ENCODE measurements at places on chromosomes 5 and 9.

DNA sequence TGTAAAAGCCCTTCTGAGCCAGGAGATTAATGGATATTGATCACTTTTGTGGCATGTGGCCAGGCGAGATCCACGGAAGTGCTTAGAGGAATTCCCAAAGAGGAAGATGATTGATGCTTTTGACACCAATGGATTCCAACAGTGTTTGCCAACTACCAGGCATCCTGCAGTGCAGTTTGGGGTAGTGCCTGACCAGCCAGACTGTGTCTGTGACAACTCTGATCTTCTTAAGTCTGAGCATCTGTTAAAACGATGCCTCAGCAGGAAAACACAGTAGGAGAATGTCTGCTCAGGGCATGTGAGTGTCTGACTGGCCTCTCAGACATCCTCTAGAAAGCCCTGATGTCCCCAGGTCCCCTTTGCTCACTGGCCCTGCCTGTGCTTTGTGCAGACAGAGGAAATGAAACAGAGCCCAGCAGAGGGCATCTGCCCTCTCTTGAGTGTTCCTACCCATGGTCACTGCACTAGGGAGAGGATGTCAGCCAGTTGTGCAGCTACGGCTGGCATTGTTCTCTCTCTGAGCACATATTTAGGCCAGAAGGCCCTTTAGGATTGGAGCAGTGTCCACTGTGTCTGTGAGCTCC is 57.0 kb downstream of the TRPC7 start:
- DNase-seq = no peak

GRCh38 chr5:171342362-171343111 is 33.5 kb downstream of the TLX3 start:
- DNase-seq = peak; percentile 63

GRCh38 chr9:23717505-23717904 is 108.5 kb downstream of the ELAVL2 start:
- DNase-seq = peak; percentile 51

DNA sequence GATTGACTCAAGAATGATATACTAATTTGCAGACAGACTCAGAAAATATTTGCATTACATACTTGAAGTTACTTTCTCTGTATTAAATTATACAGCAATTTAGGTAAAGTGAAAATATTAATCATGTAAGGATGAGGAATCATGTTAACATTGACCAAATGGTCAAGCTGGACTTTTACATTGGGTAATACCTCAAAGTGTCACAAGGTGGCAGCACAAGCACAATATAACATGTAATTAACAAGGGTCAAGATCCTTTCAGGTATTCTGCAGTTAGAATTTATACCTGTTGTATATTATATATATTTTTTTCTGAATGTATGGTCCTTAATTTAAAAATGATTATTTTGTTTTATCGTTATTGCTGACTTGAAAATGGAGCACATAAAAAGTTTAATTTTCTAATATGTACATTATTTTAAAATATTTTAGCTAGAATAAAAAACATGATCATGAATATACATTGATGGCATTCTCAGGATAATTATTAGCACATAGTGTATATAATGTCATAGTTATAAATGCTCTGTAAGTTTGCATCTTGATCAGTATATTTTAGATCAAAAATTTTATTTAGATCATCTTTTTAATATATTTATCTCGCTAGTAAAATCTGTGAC is 8.6 kb downstream of the HAPLN1 start:
- peak; percentile 36 for DNase-seq

- DNase-seq = no peak
Measured at GRCh38 chr5:27208051-27208450, 169.7 kb upstream of the CDH9 start.

DNA sequence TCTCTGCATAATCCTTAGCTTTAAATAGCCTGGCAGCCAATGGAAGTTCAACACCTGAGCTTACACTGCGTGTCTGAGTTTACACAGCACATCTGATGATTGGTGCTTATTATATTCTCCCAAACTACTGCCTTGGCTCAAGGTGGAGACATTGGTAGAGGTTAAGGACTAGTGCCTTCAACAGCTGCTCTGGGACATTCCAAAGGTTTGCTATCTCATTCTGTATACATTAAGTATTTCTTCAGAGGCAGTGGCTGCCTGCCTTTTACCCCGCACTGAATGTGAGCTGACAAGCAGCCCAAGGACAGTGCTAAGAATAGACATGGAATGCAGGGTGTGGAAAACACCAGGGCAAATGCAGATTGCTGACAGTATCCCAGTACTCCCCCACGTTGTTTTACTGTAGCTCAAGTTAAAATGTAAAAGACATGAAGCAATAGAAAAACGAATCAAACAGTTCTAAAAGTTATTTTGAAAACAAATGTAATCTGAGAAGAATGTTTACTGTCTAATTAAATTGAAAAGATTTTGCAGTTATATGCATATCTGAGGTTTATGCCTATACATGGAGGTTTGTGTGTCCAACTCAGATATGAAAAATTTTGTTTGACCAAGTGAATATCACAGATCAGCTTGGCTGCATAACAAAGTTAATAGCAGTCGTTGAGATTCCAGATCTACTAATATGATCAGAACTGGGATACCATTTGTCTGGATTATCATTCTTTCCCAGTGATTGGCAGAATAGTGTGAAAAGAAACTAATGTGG is 1.8 kb downstream of the HSPB3 start:
- DNase-seq = no peak

- no peak for DNase-seq
Measured at GRCh38 chr5:102411-103043, 10.6 kb downstream of the PLEKHG4B start.

DNA sequence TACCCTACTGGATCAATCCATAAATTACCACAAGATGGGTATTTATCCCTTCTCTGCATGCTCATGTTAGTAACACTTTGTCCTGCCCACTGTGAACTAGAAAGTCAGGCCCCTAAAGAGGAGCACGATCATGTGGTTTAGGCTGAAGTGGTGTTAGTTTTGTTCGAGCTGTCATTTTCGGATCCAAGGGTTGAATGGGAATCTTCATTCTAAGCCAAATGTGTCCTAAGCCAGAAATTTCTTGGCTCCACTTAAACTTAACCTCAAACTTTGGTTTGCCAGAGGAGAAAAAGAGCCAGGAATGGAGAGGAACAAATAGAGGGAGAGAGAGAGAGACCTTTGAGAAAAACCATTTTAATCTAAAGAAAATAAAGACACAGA is 837.7 kb upstream of the ZNF608 start:
- DNase-seq = no peak

DNA sequence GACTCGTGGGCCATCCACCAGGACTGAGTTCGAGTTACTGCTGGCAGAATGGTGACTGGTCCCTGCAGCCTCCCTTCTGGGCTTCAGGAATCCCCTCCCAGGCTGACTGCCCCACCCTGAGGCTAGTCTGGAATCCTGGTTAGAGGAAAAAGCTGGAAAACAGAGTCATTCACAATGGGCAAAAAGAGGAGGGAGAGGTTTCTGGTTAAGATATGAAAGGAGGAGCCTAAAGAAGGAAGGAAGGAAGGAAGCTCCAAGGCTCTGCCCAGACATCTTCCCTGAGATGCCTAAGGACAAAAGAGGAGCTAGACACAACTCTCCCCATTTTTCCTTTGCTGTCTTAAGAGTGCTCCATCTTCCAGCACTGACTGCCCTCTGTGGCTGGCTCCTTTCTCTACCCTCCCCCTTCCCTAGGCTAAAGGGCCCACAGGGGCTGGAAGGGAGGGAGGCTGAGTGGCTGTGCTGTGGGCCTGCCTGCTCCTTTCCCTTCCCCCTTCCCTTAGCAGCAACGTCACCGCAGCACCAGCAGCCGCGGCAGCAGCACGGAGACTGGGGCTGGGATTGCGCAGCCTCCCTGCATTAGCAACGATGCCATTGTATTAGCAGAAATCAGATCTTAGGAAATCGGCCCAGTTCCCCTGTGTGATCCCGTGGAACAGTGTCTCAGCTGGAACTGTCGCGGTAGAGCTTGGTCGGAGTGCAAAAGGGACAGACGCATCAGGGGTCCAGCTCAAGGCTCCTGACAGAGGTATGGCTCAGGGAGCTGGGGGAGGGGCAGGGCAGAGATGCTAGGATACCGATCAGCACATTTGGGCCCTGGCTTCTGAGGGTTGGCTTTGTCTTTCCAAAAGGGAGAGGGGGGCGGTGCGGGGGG is 48.7 kb downstream of the RUSC2 start:
- DNase-seq = no peak

- DNase-seq = no peak
Measured at GRCh38 chr5:143402017-143402552, 1.4 kb downstream of the NR3C1 start.

DNA sequence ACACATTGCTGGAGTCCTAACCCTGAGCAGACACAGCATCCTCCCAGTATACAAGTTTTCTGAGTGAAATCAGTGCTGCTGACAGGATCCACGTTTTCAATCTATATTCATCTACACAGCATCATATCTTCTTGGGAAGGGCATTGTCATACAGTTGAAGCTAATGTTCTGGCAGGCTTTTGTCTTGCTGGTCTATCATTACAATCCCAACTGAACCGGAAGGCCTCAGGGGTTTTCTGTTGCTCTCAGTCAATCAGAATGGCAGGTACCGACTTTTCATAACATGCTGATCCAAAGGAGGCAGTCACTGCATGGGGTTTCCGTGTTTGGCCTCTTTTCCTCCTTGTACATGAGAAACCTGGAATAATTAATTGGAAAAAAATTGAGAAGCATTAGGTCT is 2118.8 kb upstream of the WWC1 start:
- no peak for DNase-seq

DNA sequence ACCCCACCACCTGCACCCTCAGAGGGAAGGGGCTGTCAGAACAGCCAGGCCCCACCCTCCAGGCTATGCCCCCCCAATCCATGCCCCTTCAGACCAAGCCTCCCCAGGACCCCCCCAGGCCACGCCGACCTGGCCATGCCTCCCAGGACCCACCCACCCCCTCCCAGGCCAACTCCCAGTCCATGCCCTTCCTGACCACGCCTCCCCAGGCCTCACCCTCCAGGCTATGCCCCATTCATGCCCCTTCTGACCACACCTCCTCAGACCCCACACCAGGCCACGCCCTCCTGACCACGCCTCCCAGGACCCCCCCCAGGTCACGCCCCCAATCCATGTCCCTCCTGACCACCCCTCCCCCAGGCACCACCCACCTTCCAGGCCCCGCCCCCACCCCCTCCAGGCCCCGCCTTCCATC is 27.6 kb downstream of the TPPP start:
- no peak for DNase-seq

GRCh38 chr5:80229902-80230255 is 26.0 kb downstream of the SERINC5 start:
- no peak for DNase-seq

- peak; percentile 64 for DNase-seq
Measured at GRCh38 chr9:72675586-72675985, 154.2 kb downstream of the TMC1 start.

- no peak for DNase-seq
Measured at GRCh38 chr9:24932785-24933184, 387.1 kb upstream of the IZUMO3 start.

DNA sequence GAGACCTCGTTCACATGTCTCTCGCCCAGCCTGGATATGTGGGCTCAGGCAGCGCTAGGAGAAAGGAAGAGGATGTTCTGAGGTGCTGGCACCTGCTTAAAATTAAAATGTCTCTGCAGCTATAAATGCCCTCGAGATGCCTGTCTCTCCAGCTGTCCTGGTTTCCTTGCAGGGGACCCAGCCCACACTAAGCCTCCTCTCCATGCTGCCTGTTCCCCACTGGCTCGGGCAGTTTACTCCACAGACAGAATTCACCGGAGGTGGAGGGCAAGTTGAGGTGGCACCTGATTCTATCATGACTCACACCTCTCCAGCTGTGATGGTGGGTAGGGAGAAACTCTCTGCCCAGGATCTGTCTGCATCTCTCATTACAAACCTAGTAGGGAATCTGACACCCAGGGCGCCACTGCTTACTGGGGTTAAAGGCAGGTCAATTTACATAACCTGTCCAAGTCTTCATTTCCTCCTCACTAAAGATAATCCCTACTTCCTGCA is 420.9 kb downstream of the SPOCK1 start:
- no peak for DNase-seq

- no peak for DNase-seq
Measured at GRCh38 chr5:80866371-80866770, 93.8 kb upstream of the RASGRF2 start.

- no peak for DNase-seq
Measured at GRCh38 chr9:326667-327066, 112.0 kb downstream of the DOCK8 start.

- peak; percentile 44 for DNase-seq
Measured at GRCh38 chr9:87725900-87726709, at the start of gene CTSL. Gene CTSL (plus strand): TSS chr9:87726119. CDS start chr9:87727604, 1,485 bp downstream.

- DNase-seq = peak; percentile 69
Measured at GRCh38 chr5:163580516-163580915, 75.1 kb downstream of the MAT2B start.

- no peak for DNase-seq
Measured at GRCh38 chr5:371811-372555, 50.5 kb downstream of the AHRR start.

- no peak for DNase-seq
Measured at GRCh38 chr5:55568654-55569512, 34.1 kb upstream of the PLPP1 start.

GRCh38 chr5:135458921-135459331 is 6.8 kb upstream of the TIFAB start:
- DNase-seq = no peak

GRCh38 chr9:119588874-119589744 is 219.9 kb upstream of the BRINP1 start:
- peak; percentile 38 for DNase-seq

- DNase-seq = peak; percentile 27
Measured at GRCh38 chr5:174425271-174425963, 299.0 kb upstream of the MSX2 start.

- DNase-seq = no peak
Measured at GRCh38 chr9:80492221-80492620, 920.5 kb downstream of the TLE4 start.

- DNase-seq = peak; percentile 41
Measured at GRCh38 chr9:97411789-97412625, at the start of gene TDRD7. Gene TDRD7 (plus strand): TSS chr9:97412096. CDS start chr9:97428466, 16,370 bp downstream.

DNA sequence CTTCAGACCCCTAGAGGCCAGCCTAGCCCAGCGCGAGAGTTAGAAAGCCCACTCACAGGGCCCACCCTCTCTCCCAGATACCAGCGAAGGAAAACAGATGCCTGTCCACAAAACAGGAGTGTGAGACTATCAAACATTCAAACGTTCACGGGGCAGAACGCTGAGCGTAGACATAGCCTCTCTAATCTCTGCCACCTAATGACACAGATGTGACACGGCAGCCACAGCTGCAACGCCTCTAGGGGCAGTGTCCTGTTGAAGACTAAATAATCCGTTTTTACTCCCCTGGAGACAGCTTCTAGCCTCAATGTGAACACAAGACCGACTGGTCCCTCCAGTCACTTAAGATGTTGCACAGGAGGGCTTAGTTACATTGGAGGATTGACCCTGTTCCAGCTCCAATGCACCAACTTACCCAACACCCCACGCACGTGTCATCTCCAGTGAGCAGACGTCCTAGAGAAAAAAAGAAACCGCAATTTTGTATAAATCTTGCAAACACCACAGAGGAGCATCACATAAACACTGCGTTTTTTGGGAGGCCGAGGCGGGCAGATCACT is 14.3 kb downstream of the DIPK1B start:
- DNase-seq = no peak

DNA sequence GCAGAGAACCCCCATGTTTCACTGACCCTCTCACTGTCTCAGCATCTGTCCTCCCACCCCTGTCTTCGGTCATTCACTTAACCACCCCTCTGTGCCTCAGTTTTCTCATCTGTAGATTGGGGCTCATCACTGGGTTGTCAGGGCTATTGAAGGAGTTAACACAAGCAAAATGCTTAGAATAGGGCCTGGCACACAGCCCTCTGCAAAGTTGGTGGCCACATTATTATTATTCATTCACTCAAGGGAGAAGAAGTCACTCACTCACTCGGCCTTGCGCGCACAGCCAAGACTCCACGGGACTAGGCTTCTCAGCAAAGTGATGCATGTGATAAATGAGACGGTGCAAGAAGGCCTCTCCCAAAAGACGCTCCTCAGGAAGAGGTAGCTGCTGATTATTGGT is 8.0 kb downstream of the PDGFRB start:
- no peak for DNase-seq

Measured in NCI-H748 treated with DMSO at 0.1 percent for 48 hours (cell line).